ENCODE measurements at places on chromosomes 7 and 10.

DNA sequence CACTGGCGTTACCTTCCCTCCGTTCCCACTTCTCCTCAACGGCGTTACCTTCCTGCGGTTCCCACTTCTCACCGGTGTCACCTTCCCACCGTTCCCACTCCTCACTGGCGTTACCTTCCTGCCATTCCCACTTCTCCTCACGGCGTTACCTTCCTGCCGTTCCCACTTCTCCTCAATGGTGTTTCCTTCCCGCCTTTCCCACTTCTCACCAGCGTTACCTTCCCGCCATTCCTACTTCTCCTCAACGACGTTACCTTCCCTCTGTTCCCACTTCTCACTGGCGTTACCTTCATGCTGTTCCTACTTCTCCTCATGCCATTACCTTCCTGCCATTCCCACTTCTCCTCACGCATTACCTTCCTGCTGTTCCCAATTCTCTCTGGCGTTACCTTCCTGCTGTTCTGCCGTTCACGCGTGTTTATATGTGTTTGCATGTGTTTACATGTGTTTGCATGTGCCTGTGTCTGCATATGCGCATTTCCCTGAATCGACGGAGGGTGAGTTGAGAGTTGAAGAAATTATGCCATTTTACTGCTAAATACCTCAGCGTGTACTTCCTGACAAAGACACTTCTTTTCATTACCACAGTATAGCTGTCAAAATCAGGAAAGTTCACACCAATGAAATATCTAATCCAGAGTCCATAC is 23.2 kb upstream of the CFAP46 start:
- no peak for DNase-seq

- DNase-seq: no peak
Measured at GRCh38 chr10:80411267-80411668, 2.9 kb downstream of the PRXL2A start.

GRCh38 chr7:128021366-128021765 is 9.9 kb downstream of the LRRC4 start:
- no peak for DNase-seq

GRCh38 chr7:6649241-6649961 is 12.3 kb downstream of the ZNF316 start:
- no peak for DNase-seq

- DNase-seq: no peak
Measured at GRCh38 chr10:132270256-132270655, 37.5 kb downstream of the STK32C start.

Measured in stimulated activated CD4-positive, alpha-beta T cell treated with anti-CD3 and anti-CD28 coated beads, TNF-alpha, amount 100 ng/mL, for 1 hour (primary cell).